ENCODE measurements at places on chromosomes 13 and 19.

GRCh38 chr19:33064458-33064791 is 263 bp downstream of the RHPN2 start:
- no peak for DNase-seq

GRCh38 chr13:50129706-50130122 is 114.5 kb downstream of the KCNRG start:
- DNase-seq, result no peak

GRCh38 chr13:40190641-40191100 is 475.8 kb downstream of the FOXO1 start:
- peak; percentile 41 for DNase-seq

GRCh38 chr19:9936326-9937000 is at the start of gene OLFM2:
TSS of gene OLFM2 (minus strand) at chr19:9936515. CDS start at chr19:9936366, 149 bp downstream.
- DNase-seq, result no peak

DNA sequence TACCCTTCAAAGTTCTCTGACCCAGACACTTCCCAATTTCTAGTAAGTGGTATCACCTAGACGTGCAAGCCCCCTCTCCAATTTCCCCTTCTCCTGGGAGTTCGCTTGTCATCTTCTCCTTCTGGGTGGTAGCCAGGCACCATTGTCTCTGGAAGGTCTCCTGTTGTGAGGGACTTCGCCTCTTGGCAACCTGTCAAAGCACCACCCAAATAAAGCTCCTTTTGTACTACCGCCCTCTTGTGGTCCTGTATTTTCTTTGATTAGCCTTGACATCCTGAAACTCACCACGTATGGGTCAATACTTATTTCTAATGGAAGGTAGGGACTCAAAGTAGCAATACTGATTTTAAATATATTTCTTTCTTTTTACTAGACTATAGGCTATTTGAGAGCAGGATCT is 8.2 kb downstream of the GPC5 start:
- no peak for DNase-seq

DNA sequence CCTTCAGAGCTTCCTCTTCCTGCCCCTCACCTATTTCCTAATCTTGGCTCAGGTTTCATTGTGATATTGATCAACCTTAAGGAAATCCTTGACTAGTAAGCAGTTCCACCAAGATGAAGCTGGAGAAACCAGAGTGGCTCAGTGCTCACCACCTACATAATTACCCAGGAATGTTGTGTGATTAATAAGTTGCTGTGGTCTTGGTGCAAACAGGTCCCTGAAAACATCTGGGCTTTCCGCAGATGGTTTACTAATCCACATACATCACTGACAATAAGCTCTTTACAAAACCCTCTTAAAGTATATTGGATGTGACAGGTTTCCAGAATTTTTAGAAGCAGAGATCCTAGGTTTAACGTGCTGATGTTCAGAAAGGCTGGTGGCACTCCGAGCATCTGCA is 8.6 kb upstream of the SERP2 start:
- DNase-seq, result peak; percentile 29

DNA sequence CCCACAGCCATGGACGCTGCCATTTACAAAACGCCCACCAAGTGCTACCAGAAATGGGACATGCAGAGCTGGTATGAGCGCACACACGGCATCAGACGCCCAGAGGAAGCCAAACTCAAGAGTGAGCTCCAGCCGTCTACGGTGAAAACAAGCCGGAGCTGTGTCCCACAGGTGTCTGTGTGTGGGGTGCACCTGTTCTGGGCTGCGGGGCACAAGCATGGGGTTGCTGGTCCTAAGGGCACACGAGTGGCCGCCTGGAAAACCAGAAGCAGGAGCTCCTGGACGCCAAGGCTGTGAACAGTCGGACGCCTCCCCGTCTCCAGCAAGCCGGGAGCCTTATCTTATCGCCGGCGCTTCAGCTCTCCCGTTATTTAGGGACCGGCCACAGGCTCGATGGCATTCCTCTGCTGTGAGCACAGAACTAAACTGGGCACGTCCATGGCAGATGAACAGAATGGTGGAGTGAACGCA is 1.3 kb downstream of the ADPRHL1 start:
- DNase-seq, result no peak

DNA sequence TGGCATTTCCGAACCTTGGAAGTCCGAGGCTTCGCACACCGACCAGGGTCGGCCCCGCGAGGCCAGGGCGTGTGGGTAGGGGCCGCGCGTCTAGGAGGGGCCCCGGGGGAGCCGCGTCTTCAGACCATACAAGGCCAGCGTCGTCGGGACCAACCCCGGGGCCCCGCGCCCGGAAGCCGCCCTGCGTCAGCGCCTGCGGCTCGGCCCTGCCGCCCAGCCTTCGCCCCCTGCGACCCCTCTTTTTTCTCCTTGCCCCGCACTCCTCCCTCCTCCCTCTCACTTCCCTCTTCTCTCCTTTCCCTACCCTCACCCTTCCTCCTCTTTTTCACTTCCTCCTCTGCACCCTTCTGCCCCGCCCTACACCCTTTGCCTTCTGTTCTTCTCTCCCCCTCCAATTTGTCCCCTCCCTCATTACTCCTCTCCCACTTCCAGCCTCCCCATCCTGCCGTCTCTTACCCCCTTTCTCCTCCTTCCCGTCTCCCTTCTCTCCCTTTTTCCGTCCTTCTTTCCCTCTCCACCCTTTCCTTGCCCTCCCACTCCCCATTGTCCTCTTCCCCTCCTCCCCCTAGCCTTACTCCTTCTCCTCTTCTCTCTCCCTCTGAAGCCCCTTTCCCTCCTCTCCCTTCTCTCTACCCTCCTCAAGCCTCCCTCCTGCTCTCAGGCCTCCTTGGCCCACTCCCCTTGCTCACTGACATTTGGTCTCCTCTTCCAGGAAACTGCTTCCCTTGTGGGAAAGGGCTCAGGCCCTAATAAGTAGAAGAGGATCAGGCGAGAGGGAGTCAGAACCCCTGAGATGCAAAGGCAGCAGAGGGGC is 2.2 kb upstream of the PLEKHG2 start:
- no peak for DNase-seq

GRCh38 chr13:33611121-33611805 is 206.7 kb upstream of the RFC3 start:
- DNase-seq, result peak; percentile 71

DNA sequence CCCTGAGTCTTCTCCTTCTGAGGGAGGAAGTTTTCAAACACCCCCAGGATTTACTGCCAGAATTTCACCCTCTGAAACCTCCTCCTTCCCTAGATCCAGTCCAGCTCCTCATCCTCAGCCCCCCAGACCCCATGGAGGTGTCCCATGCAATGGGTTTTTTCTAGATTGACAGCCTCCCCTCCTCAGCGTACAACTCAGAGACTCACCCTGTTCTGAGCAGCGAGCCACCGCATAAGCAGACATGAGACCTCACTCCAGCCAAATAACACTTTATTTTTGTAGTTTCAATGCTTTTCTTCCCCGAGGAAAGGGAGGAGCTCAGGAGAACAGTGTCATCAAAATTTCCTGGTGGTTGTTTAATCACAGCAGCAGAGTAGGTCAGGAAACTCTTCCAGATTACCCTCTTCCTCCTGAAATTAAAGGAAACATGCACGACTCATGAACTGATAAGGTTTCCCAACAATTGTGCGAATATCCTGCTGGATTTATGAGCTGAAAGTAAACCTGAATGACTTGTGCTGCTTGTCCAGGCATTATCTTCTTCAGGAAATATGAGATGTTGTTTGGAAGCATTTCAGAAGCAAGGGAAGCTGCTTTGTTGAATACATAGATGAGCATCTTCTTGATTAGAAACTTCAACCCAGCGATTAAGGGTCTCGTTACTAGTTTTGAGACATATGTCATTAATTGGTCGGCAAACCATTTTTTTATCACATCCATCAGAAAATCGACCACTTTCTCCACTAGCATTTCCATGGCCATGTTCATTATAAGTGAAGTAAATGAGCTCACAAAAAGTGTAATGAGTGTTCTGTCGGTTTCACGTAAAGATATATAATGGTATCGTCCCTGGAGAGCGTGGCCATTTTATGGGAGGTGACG is 36.2 kb downstream of the ERICH4 start:
- no peak for DNase-seq

- DNase-seq, result no peak
Observed at GRCh38 chr13:113342820-113343691, 20.9 kb downstream of the GRTP1 start.

DNA sequence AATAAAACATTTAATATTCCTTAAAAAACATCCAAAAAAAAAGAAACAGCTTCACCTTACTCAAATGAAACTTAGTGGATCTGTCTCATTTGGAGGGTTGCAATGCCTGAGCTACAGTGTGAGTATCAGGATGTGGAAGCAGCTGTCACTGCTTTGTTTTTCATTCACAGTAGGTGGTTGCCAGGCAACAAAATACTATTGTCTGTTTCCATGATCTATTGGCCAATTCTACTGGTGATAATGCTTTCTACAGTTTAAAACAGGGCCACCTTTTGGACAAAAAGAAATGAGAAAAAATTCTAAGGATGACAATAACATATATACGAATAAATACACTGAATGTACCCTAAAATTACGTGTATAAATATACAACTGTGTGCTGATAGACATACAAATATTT is 3.0 kb downstream of the ENOX1 start:
- no peak for DNase-seq

DNA sequence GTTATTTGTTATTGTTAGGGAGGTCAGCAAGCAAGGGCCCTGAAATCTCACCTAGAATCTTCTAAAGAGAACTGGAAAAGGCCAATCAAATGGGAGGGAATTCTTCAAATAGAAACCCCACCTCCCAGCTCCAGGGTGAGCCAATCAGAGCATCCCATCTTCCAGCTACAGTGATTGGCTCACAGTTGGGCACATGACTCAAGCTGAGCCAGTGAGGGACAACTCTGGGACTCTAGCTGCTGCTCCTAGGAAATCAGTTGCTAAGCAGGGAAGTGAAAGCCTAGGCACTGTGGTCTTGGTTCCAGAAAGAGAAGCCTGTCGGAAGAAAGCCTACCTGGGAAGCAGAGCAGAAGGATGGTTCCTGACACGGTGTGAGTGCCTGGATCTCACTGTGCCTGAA is 13.4 kb downstream of the TM6SF2 start:
- no peak for DNase-seq

DNA sequence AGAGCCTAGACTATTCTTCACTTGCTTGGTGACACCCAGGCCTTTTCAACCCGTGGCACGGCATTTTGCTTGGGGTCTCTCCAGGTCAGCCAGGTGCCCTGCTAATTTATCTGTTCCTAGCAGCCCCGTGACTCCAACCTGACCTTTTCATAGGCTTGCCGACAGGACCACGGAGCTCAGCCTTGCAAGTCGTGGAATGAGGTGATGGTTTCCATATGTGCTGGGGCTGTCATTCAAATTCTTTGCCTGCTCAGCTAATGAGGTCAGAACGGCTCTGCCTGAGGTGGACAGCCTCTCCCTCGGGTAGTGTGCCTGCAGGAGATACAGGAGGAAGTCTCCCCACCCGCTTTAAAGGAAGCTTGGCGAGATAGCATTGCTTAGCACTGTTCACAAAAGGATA is 61.0 kb downstream of the SHISA2 start:
- DNase-seq, result no peak

DNA sequence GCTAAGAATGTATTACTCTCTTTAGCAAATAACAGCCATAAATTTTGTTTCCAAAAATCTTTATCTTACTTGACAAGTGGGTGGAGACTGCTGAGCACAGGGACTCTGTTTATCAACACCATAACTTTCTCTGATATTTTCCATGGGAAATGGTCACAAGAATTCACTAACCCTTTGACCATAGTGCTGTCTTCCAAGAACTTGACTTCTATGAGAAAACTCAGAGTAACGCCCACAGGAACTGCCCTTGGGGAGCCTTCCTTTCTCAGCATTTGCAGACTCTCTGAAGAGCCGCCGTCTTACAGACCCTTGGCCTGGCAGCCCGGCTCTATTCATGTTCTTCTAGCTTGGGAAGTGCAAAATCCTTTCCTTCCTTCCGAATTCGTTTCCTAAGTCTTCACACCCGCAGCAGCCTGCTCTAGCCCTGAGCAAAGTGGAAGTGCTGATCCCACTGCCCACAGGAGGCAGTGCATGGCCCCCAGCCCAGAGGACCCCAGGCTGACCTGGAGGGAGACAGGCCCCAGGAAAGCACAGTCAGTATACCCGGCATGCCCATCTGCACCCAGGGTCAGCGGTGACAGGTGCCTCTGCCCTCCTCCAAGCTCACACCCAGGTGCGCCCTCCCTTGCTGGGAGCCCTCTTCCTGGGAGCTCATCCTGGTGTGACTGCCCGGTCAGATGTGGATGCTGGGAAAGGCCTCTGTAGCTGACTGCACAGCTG is 10.2 kb downstream of the GAS6 start:
- no peak for DNase-seq

- DNase-seq, result no peak
Observed at GRCh38 chr13:24348385-24348784, 39.0 kb downstream of the C1QTNF9 start.

- no peak for DNase-seq
Observed at GRCh38 chr13:48167866-48168265, 65.1 kb upstream of the ITM2B start.

GRCh38 chr19:661427-662196 is 1.4 kb downstream of the RNF126 start:
- DNase-seq, result no peak

DNA sequence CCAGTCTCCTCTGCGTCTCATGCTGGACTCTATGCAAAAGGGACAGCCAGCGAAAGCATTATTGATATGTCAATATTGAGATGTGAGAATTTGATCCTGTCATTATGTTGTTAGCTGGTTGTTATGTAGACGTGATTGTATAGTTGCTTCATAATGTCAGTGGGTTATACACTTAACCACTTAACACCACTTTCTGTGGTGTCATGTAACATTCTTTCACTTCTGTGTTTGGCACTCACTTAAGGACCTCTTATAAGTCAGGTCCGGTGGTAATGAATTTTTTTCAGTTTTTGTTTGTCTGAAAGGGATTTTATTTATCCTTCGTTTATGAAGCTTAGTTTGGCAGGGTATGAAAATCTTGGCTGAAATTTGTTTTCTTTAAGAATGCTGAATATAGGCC is 7.1 kb upstream of the SIGLEC7 start:
- DNase-seq, result no peak

GRCh38 chr13:40271271-40271885 is 395.1 kb downstream of the FOXO1 start:
- DNase-seq, result no peak

DNA sequence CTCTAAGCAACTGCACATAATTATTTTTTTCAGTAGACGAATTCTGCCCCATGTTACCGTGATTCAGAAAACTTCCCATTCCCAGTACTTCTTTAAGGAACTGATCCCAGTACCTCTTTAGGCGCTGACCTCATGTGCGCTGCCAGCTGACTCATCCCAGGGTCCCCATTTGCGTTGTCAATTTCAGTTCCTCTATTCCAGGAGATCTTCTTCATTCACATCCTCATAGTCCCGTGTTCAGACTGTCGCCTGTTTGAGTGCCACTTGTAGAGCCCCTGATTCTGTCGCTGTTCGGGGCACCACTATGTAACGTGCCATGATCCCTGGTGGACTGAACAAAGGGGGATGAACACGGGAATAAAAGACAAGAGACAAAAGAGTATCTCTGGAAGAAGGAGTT is 16.4 kb downstream of the FPR3 start:
- DNase-seq, result no peak

GRCh38 chr13:39401756-39402155 is 201.2 kb downstream of the LHFPL6 start:
- no peak for DNase-seq

DNA sequence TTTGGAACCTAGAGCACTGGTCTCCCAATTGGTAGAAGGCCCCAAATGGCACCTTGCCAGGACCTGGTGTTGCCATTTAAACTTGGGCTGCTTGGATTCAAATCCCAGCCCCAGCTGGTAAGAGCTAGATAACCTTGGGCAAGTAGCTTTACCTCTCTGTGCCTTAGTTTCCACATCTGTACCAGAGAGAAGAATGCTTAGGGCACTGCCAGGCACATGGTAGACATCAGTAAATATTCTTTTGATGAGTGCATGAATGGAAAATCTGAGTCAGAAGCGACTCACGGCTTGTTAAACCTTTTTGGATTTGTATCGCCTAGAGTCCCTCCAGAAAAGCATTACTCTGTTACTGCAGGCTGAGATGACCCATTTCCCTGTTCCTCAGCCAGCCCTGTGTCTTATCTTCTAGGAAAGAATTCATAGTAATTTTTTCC is 90.9 kb downstream of the SIPA1L3 start:
- DNase-seq, result peak; percentile 53
